ENCODE measurements at places on chromosomes 16 and 17. TPM values are rescaled to one million over a fixed set of nuclear protein-coding genes. Genes with fewer than 3 reads are reported as not detected.

The CTRB2 gene
- total RNA-seq: not detected

The PRSS53 gene
- 5.5 TPM for total RNA-seq

The GDPD1 gene
- 1.2 TPM for total RNA-seq

The ATP2C2 gene
- not detected for total RNA-seq

The PIRT gene
- total RNA-seq: not detected

The RHBDL3 gene
- 0.49 TPM for total RNA-seq

The USP43 gene
- total RNA-seq: 0.49 TPM

The CCL13 gene
- not detected for total RNA-seq

The TNFRSF13B gene
- total RNA-seq: not detected

The GRAP gene
- total RNA-seq: 0.32 TPM

The CCL1 gene
- not detected for total RNA-seq

The C16orf92 gene
- not detected for total RNA-seq

The CTRB1 gene
- not detected for total RNA-seq

The NPIPB9 gene
- total RNA-seq: 2.7 TPM

The SDR42E2 gene
- total RNA-seq: not detected

The NPIPB8 gene
- total RNA-seq: not detected

The INCA1 gene
- total RNA-seq: 0.85 TPM

The OR1E1 gene
- not detected for total RNA-seq

The CCL18 gene
- not detected for total RNA-seq

The SSTR5 gene
- not detected for total RNA-seq

The TMEM92 gene
- not detected for total RNA-seq

The SLC6A4 gene
- total RNA-seq: not detected

The G6PC1 gene
- total RNA-seq: not detected

The RCVRN gene
- under 0.01 TPM for total RNA-seq

The ELOB gene
- total RNA-seq: 362 TPM

The RAB37 gene
- 0.85 TPM for total RNA-seq

The CNTNAP1 gene
- total RNA-seq: 38.0 TPM

The SRL gene
- 0.16 TPM for total RNA-seq

The OR1A1 gene
- total RNA-seq: not detected

The TSNAXIP1 gene
- total RNA-seq: 0.49 TPM

The MFAP4 gene
- 97.8 TPM for total RNA-seq

The KRT32 gene
- total RNA-seq: not detected

The KSR1 gene
- total RNA-seq: 32.9 TPM

The ACE gene
- total RNA-seq: 16.4 TPM

Measured in hair follicle dermal papilla cell (primary cell).